Dermis blood vessel endothelial cell (primary cell): ENCODE measurements at places on chromosomes 13 and 19.

DNA sequence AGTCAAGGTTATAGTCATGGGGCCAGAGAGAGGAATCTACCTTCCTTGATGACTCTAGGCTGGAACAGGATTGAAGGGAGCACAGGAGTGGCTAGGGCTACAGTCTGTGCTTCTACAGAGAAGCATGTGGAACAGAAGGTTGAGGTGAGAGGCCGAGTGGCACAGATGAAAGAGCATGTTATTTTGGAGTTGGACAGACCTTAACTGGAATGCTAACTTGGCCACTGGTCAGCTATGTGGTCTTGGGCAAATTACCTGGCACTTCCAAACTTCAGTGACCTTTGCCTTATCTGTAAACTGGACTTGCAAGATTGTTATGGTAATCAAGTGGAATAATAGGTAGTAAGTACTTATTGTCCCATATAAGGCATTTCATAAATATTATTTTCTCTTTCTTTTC is 252.7 kb downstream of the KCNRG start:
- no peak for DNase-seq

DNA sequence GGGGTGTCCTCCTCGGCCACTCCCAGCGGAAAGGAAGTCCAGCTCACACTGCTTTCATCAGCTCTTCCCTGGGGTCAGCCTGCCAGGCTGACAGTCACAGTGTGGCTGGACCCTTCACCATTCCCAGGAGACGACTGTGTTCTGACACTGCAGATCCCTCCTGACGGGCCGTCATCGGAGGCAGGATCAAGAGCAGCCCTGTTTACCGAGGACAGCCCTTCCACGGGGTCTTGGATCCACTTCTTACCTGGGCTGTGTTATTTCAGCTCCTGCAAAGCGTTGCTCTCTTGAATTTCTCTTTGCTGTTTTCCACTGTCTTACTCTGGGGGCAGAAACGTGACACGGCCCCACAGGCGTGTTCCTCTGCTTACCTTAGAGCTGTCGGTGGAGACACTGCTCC is 149.9 kb upstream of the SOX1 start:
- DNase-seq, result no peak

- DNase-seq, result no peak
Observed at GRCh38 chr13:87124785-87125074, 546.4 kb upstream of the SLITRK5 start.

DNA sequence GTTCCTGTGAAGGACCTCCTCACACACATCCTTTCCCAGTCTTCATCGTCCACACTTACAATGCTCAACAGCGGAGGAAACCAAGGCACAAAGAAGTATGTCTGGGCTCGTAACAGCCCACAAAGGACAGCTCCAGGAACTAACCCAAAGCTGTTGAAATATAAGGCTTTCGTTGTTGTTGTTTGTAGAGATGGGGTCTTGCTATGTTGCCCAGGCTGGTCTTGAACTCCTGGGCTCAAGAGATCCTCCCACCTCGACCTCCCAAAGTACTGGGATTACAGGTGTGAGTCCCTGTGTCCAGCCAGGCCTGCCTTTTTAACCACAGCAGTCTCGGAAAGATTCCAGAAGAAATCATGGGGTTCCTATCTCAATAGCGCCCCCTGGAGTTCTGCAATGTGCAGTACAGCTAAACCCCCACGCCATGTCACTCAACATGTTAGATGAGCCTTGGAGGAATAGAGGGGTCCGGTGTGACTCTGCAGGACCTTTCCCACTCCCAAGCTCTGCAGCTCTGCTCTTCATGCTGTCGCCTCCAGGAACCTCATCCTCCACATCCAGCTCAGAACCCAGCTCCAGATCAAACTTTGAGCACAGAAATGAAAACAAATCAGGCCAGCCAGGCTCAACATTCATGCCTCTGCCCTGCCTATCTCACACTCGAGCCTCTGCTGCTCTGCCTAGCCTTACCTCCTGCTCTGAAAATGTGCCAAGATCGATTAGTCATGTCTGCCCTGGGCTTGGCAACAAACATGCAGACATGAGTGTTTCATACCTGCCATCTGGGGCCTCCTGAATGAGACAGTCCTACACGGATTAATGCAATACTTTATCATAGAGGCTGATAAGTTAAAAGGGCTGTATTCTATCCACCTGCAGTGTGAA is 7.5 kb downstream of the PLA2G4C start:
- peak; percentile 73 for DNase-seq

GRCh38 chr19:17021793-17022590 is 4.6 kb downstream of the CPAMD8 start:
- peak; percentile 63 for DNase-seq

DNA sequence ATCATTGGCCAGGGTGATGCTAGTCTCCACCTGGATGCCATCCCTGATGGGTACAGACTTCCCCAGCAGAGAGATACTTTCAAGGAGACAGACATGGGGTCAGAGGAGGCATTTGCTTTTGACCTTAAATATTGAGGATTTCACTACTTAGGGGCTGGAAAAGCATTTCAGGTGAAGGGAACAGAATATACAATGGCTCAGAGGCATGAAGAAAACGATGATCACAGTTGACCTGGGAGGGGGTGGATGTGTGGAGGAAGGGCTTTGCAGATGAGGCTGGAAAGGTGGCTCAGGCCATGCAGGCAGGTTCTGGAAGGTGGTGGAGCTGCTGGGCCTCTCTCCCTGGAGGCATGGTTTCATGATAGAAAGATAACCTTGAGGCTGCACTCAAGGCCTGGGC is 3.9 kb downstream of the MATK start:
- no peak for DNase-seq

DNA sequence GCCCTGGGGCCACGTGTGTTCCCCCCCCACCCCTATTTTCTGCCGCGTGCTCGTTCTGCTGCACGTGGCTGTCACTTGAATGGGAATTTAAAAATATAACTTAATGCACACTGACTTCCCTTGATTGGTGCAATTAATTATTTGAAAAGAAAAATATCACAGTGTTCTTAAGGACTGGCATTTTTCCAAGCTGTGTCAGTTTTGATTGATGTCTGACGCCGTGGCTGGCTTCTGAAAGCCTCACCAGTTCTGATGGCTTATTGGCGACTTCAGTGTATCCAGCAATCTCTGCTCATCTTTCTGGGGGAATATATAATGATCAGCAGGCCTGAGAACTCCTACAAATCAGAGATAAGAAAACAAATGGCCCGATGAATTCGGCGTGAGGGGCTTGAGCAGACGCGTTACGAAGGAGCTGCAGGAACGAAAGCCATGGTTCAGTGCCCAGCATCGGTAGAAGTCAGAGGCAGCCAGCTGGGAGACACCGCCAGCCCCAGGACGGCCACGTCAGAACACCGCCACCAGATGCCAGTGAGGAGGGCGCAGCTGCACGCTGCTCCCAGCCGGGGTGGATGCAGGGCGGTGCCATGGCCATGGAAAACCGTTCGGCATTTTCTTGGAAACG is 111.2 kb downstream of the KDM4B start:
- no peak for DNase-seq

GRCh38 chr19:40280608-40281221 is 4.4 kb downstream of the AKT2 start:
- no peak for DNase-seq

GRCh38 chr19:1265615-1266128 is 3.5 kb upstream of the CIRBP start:
- peak; percentile 54 for DNase-seq

- no peak for DNase-seq
Observed at GRCh38 chr13:79379274-79379673, 26.8 kb downstream of the RBM26 start.

- DNase-seq, result peak; percentile 79
Observed at GRCh38 chr19:17847538-17848366, at the start of gene JAK3. TSS of gene JAK3 (minus strand) at chr19:17847982. CDS start at chr19:17844417, 3,565 bp downstream.

GRCh38 chr19:43826787-43827754 is at the start of gene ZNF283:
TSS of gene ZNF283 (plus strand) at chr19:43827321. CDS start at chr19:43833505, 6,184 bp downstream.
- peak; percentile 84 for DNase-seq

DNA sequence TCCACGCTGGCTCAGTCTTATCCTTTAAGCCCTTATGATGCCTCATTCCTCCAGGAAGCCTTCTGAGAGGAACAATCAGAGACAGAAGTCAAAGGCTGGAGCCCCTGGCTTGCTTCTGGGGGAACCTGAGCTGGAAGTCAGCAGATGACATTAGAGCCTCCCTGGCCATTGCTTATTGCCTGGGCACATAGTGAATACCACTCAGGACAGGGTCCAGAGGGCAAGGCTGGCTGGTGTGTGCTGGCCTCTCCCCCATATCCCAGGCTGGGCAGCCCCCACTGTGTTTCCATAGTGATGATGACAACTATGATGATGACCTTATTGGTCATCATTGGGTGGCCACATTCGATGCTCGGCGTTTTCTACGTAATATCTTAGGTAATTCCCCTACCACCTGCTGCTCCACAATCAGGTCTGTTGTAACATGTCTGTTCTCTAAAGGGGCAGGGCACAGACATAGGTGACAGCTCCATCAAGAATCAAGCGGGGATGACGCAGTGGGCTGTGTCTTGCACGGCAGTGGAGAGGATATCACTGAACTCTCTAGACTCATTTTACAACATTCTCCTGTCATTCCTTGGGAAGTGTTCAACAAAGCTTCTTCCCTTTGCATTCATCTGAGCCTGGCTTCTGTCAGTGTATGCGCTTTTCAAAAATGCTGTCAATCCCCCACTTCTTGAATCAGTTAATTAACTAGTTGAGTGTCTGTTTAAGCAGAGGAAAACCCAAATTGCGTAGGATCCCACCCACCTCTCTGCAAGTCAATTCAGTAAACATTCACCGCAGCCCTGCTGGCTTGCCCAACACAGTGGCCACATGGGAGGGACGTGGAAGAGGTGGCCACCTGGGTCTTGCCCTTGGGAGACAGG is 89.4 kb upstream of the TSHZ3 start:
- DNase-seq, result no peak

DNA sequence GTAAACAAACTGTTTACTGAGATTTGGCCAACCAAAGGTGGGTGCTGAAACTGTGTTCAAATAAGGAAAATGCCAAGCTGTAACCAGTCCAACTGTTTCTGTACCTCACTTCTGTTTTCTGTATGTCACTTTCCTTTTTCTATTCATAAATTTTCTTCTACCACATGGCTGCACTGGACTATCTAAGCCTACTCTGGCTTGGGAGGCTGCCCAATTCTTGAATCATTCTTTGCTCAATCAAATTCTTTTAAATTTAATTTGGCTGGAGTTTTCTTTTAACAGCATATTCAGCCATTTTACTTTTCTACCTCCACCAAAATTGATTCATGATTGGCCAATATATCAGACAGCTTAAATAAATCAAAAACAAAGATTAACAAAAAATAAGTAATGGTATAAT is 1575.5 kb upstream of the SPRY2 start:
- no peak for DNase-seq

- DNase-seq, result peak; percentile 10
Observed at GRCh38 chr13:71754407-71754974, 112.5 kb downstream of the DACH1 start.

GRCh38 chr13:100129605-100130004 is 40.7 kb downstream of the PCCA start:
- peak; percentile 55 for DNase-seq

DNA sequence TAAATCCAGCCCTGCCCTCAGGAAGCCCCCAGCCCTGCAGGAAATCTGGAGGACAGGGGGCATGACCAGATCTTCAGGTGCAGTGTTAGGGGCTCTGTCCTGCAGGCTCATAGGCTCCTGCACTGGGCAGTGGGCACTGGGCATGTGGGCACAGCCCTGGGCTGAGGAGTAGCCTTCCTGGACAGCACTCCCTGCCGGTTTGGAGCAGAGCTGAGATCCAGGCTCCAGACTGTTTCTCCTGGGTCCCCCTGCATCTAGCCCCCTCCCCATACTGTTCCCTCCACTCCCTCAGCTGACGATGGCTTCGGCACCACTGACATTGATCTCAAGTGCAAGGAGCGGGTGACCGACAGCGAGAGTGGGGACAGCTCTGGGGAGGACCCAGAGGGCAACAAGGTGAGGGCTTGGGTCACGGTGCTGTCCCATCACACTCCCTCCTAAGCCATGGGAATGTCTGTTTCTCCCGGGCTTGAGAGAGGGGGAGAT is 12.3 kb upstream of the PRR19 start:
- no peak for DNase-seq

GRCh38 chr13:59963827-59964226 is 199.9 kb downstream of the DIAPH3 start:
- DNase-seq, result no peak

GRCh38 chr13:98822225-98822606 is 69.7 kb upstream of the SLC15A1 start:
- DNase-seq, result peak; percentile 16

GRCh38 chr13:79654520-79654919 is 173.6 kb downstream of the NDFIP2 start:
- no peak for DNase-seq

DNA sequence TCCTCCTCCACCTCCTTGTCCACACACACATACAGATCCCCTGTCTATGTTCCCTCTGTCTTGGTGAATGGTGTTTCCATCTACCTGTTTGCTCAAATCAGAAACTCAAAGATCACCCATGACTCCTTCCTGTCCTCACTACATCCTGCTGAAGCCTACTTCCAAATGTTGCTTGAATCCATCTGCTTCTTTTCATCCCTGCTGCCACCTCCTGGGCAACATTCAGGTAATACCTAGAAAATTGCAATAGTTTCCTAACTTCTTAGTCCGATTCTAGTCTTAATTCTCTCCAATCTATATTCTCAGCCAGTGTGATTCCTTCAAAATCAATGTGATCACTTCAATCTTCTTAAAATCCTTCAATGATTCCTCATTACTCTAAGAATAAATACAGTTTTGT is 155.5 kb upstream of the STARD13 start:
- DNase-seq, result peak; percentile 31

DNA sequence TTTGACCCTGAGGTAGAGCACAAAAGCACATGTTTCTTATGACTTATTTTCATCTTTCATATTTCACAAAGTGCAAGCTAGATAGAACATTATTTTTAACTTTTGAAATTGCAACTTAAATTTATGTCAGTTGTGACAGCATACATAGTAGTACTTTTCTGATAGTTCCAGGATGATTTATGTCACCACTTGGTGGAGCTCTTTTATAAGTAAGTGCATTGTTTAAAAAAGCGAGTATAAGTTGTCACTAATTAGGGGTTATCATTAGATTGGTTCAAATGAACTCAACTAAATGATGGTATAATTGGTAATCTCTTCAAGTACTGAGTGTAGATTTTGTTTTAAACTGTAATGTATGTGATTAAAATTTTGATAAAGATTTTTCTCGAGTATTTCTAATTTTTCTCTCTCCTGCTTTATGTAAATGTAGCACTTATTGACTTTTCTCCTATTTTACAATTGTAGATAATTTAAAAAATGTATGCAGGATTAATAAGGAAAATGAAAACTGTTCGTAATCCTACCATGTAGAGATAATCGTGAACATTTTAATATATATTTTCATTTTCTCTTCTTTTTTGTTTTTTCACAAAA is 31.1 kb downstream of the RB1 start:
- peak; percentile 69 for DNase-seq

DNA sequence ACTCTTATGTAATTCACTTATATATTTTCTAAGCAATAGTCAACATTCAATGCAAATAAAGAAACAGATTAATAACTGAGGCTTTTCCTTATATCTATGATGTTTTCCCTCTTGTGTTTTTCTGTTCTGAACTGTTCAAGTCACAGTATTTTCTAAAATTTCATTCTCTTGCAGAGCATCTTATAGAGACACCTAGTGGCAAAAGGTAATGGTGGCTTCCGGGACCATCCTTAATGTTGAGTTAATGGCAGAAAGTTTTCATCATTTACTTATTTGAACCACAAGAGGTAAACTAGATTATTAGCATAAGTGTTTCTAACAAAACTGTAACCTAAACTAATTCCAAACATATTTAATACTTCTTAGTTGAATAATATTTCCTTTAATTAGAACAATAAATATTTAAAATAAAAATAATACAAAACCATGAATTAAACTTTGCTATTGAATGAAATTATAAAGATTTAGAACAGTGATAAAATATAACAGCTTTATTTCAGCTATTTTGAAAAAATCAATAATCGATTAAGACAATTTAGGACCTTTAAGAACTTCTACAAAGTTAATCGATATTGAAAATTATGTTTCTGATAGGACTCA is 1.7 kb upstream of the SLITRK5 start:
- peak; percentile 5 for DNase-seq
